K562 (cell line): ENCODE measurements at places on chromosomes 11 and 22.

DNA sequence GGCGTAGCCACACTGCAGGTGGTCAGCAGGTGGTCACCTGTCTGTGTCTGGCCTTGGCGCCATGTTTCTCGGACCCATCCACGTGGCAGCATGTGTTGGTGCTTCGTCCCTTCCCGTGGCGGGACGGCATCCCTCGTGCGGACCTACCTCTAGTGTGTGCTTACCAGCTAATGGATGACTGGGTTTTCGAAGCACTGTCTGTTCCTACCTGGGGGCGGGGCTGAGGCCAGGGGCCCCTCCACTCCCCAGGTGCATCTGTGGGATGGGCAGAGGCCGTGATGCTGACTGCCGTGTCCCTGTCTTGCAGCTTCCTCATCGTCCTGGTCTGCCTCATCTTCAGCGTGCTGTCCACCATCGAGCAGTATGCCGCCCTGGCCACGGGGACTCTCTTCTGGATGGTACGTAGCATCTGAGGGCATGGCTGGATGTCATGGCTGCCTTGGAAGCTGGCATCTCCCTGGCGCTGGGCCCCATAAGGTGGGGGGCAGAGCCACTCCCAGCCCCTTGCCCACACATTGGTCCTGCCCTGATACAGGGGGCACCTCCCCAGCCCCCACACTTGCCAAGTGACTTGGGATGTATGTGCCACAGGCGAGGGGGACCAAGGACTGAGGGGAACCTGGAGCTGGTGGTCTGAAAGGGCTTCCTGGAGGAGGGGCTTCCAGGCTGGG lies 82.9 kb downstream of the KCNQ1 start:
- no peak for DNase-seq

DNA sequence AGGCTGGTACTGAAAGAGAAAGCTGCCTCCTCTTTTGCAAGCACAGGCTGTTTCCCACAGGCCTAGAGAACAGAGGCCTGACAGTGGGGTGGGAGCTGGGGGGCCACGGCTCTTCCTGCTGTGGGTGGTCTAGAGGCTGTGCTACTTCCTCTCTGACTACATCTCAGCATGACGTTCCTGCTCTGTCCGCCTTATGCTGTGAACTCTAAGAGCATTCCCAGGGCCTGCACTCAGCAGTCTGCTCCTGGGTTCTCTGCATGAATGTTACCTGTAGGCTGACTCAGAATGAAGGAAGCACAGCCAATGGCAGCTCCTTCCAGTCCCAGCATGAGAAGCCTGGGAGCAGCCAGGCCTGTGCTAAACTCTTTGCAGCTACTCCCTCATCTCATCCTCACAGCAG lies 534.3 kb downstream of the NTM start:
- DNase-seq = no peak

DNA sequence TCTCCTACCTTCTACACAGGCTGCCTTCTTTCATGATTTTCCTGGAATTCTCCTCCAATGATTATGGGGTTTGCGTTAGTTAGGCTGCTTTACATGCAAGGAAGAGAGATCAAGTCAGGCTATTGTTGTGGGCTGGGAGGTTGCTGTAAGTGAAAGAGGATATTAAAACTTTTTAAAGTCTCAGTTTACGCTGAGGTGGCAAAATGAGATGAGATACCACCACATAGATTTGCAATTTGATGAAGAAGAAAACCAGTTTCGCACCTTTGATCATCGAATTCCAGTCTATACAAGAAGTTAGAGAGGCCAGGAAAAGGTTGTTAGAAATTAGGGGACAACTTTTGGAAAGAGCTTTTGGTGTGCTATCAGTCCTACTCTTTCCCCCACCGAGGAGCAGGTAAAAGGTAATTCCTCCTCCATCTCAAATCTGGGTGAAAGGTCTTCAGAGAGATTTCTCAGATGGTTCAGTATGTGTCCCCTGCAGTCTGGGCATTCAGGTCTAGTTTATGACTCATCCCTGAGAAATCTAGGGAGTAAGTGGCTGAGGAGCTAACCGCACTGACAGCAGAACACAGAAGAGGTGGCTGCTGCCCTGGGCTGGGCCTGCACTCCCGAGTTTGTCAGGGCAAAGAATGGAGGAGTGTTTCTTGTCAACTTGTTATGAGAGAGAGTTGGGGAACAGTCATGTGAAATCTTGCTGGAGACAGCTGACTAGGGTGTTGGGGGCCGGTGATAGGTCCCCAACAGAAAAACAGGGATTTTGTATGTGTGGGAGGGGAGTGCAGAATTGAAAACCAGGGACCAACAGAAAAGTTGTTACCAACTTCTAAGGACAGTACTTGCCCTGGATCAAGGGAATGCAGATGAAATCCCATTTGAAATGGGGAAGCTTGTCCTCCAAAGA lies 34.7 kb downstream of the CCDC83 start:
- DNase-seq = peak; percentile 9

GRCh38 chr11:72856065-72856464 lies 41.9 kb downstream of the ATG16L2 start:
- no peak for DNase-seq

GRCh38 chr22:39205344-39206021 lies 39.3 kb downstream of the PDGFB start:
- DNase-seq = peak; percentile 47

DNA sequence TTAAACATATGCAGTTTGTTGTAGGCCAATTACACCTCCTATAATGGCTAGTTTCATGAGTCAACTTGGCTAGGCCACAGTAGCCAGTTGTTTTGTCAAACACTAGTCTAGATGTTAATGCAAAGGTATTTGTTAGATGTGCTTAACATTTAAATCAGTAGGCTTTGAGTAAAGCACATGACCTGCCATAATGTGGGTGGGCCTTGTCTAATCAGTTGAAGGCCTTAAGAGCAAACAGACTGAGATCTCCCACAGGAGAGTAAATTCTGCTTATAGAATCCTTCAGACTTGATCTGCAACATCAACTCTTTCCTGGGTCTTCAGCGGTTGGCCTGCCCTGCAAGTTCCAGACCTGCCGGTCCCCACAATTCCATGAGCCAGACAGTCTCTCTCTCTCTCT lies 1345.9 kb downstream of the BRD1 start:
- no peak for DNase-seq

GRCh38 chr22:44543362-44543761 lies 45.3 kb upstream of the RTL6 start:
- DNase-seq = no peak

- DNase-seq = no peak
Observed at GRCh38 chr11:78432058-78432515, 14.5 kb upstream of the GAB2 start.

- DNase-seq = no peak
Observed at GRCh38 chr11:12411393-12411792, 34.0 kb downstream of the PARVA start.

- DNase-seq = no peak
Observed at GRCh38 chr11:17238377-17238776, 30.6 kb upstream of the PIK3C2A start.

DNA sequence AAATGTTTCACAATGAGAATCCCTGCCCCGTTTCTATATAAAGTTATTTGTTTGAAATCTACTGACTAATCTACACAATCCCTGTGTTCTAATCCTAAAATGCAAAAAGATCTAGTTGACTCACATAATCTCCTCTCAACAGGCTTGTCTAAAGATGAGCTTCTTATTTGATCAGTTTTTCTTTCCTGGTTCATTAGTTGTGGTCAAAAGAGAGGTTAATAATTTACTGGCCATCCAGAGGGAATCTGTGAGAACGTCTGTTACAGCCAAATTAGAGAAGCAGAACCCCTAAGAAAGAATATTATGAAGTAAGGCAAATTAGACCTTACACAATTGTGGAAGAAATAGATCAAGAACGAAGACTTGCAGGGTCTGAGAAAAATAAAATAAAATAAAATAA lies 173.7 kb upstream of the ANO3 start:
- DNase-seq = no peak

- no peak for DNase-seq
Observed at GRCh38 chr22:30296833-30297232, 7.5 kb upstream of the CASTOR1 start.

DNA sequence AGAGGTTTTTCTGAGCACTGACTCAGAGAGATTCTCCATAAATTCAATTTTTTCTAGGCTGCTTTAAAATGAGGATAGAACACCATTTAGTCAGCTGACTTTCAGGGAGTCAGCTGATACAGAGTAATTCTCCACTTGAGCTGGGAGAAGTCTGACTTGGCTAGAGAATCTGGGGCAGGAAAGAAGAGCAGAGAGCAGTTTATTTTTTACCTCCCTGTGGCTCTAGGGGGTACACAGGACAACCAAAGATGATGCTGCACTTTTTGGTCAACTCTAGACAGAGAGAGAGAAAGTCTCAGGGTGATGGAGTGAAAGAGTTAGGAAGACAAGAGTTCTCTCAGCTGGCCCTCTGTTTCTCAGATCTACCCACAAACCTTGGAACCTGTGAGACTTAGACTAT lies 67.3 kb upstream of the EED start:
- peak; percentile 64 for DNase-seq

- no peak for DNase-seq
Observed at GRCh38 chr11:90216611-90217010, 6.2 kb downstream of the CHORDC1 start.

- no peak for DNase-seq
Observed at GRCh38 chr11:95137299-95137698, 47.7 kb downstream of the ENDOD1 start.

- no peak for DNase-seq
Observed at GRCh38 chr11:110896358-110896757, 184.1 kb upstream of the ARHGAP20 start.

- DNase-seq = no peak
Observed at GRCh38 chr11:114316980-114317786, 21.0 kb downstream of the NNMT start.

DNA sequence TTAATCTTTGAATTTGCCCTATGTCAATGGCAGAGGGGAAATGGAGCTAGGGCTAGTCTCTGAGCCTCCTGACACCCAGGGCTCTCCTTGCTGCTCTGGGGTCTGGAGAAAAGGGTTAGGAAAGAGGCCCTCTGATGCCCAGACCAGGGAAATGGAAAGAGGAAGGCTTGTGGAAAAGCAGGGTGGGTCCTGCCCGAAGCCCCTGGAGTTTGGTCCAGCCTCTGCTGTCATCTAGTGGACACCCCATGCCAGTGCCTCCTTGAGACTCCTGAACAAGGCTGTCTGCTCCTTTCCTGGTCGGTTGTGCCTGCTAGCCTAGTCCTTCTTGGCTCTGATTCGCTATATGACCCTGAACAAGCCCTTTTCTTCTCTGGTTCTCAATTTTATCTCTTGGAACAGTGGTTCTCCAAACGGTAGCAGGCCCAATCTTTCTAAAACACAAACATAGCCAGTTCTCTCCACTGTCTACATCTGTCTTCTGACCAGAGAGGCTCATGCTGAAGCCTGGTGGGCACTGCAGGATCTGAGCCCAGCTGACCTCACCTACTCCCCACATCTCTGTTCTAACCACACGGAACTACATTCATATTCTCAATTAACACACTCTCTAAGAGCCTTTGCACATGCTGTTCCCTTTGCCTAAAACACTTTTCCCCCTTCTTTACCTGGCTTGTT lies 8.8 kb upstream of the PLA2G3 start:
- DNase-seq = peak; percentile 51

DNA sequence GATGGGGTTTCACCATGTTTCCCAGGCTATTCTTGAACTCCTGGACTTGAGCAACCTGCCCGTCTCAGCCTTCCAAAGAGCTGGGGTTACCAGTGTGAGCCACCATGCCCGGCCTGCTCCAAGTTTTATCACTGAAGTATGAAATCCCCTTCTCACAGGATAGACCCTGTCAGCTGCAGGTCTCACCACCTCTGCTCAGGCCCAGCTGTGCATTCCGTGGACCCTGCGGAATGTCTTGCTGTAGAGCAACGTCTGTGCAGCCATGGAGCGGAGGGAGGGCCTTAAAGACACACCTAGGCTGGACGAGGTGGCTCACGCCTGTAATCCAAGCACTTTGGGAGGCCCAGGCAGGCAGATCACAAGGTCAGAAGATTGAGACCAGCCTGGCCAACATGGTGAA lies 625.4 kb downstream of the BRD1 start:
- DNase-seq = no peak

DNA sequence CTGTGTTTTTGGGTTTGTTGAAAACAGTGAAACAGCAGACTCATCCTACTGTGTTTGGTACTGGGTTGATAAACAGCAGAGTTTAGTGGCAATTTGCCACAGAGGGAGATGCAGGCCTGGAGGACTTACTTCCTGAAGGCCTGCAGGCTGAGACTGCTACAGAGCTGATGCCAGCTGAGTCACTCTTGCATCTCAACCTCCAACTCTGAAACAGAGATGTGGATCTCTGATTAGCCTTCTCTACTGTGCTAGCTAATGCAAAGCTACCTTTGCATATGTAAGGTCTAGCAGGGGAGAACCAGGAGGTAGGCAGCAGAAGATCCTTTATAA lies 14.3 kb downstream of the ATP5MG start:
- peak; percentile 47 for DNase-seq

- DNase-seq = no peak
Observed at GRCh38 chr11:126311401-126312291, 7.8 kb downstream of the DCPS start.

DNA sequence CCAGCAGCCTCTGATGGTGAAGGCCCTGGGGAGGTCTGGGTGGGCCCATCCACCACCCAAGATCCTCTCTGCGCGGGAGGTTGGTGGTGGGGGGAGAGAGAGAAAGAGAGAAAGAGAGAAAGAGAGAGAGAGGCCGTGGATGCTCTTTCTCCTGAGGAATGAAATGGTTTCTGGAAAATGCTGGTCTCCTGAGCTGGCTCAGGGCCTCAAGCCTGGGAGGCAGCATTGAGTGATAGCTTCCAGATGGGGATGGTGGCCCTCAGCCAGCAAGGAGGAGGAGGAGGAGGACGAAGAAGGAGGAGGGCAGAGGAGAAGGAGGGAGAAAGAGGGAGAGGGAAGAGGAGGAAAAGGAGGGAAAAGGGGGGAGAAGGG lies 4.6 kb downstream of the TSPAN32 start:
- no peak for DNase-seq

GRCh38 chr11:33899400-33900037 lies 7.6 kb upstream of the LMO2 start:
- DNase-seq = peak; percentile 52

DNA sequence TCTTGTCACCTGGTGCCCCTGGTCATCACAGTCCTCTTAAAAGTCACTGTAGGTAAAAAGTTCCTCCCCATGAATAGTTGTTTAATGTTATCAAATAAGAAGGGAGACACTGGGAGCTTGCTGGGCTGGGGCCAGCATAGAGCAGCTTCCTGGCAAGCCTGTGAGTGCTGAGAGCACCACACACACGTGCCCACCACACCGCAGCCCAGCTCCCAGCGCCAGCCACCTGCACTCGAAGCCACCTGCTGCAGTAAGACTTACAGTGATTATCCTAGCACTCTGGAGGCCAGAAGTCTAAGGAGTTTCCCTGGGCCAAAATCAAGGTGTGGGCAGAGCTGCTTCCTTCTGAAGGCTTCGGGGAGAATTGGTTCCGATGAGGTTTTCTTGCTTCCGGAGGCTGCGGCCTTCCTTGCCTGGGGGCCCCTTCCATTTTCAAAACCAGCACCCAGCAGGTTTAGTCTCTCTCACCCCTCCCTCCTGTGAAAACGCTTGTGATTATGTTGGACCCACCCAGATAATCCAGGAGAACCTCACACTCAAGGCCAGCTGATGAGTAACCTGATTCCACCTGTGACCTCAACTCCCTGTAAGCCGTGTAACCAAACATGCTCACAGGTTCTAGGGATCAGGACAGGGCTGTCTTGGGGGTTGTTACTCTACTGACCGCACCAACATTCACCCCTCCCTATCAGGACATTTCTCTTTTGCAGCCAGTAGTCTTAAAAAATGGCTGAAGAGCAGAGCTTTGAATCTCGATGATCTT lies 687.2 kb downstream of the TBC1D22A start:
- DNase-seq = no peak
